ENCODE measurements at places on chromosomes 16 and 17. TPM values are rescaled to one million over a fixed set of nuclear protein-coding genes. Genes with fewer than 3 reads are reported as not detected.

HOXB13 gene
- not detected for total RNA-seq

SLC43A2 gene
- 21.1 TPM for total RNA-seq

SLC16A6 gene
- 0.41 TPM for total RNA-seq

CBFA2T3 gene
- 3.9 TPM for total RNA-seq

CASKIN1 gene
- total RNA-seq: not detected

ABCA6 gene
- total RNA-seq: 38.5 TPM

DHRS13 gene
- 12.2 TPM for total RNA-seq

SGCA gene
- 95.5 TPM for total RNA-seq

ITGB3 gene
- 68.1 TPM for total RNA-seq

PRDM7 gene
- total RNA-seq: not detected

OR1A2 gene
- not detected for total RNA-seq

C16orf74 gene
- total RNA-seq: not detected

MTSS2 gene
- 57.3 TPM for total RNA-seq

KRTAP3-2 gene
- total RNA-seq: not detected

ACSM2A gene
- not detected for total RNA-seq

NUDT7 gene
- 14.6 TPM for total RNA-seq

CACNA1G gene
- total RNA-seq: 2.3 TPM

CA7 gene
- total RNA-seq: not detected

TBC1D28 gene
- not detected for total RNA-seq
